ENCODE measurements at places on chromosomes 3 and 15. TPM values are rescaled to one million over a fixed set of nuclear protein-coding genes. Genes with fewer than 3 reads are reported as not detected.

Gene FSIP1
- total RNA-seq: 0.42 TPM

Gene LPCAT4
- 17.2 TPM for total RNA-seq

Gene TGM5
- total RNA-seq: 0.92 TPM

Gene AGBL1
- total RNA-seq: not detected

Gene CCRL2
- total RNA-seq: not detected

Gene SAMMSON
- total RNA-seq: not detected

Gene IFT80
- total RNA-seq: 16.3 TPM

Gene DNAH1
- total RNA-seq: 0.42 TPM

Gene TMEM40
- 61.0 TPM for total RNA-seq

Gene ANKRD34C
- total RNA-seq: not detected

Gene POLR2H
- total RNA-seq: 182 TPM

Gene CACNA2D2
- total RNA-seq: 0.07 TPM

Gene ROBO1
- 19.7 TPM for total RNA-seq

Gene NUP210
- total RNA-seq: 0.21 TPM

Gene CCDC12
- total RNA-seq: 58.6 TPM

Gene COL6A5
- not detected for total RNA-seq

Gene MYRIP
- not detected for total RNA-seq

Gene ACTC1
- total RNA-seq: not detected

Gene FETUB
- 2.8 TPM for total RNA-seq

Gene MYO5C
- total RNA-seq: 21.0 TPM

Gene EPHB3
- total RNA-seq: 23.4 TPM

Gene MB21D2
- 4.7 TPM for total RNA-seq

Gene TTLL13
- total RNA-seq: not detected

Gene PP2D1
- not detected for total RNA-seq

Gene TERB2
- not detected for total RNA-seq

Gene HEG1
- 13.1 TPM for total RNA-seq

Gene CEMIP
- total RNA-seq: 4.8 TPM

Gene OXSM
- 8.8 TPM for total RNA-seq

Gene TAGLN3
- total RNA-seq: 6.4 TPM

Gene SERINC4
- total RNA-seq: 0.19 TPM

Gene SLC12A1
- not detected for total RNA-seq

Gene ABHD14A
- total RNA-seq: 10.4 TPM

Gene ADPRH
- 0.46 TPM for total RNA-seq

Gene DPPA4
- total RNA-seq: not detected

Gene TTC21A
- total RNA-seq: 0.71 TPM

Gene CASR
- total RNA-seq: not detected
